ENCODE measurements at places on chromosomes 12 and 14.

GRCh38 chr12:89977405-89978085 is 268.9 kb upstream of the ATP2B1 start:
- peak; percentile 18 for DNase-seq

DNA sequence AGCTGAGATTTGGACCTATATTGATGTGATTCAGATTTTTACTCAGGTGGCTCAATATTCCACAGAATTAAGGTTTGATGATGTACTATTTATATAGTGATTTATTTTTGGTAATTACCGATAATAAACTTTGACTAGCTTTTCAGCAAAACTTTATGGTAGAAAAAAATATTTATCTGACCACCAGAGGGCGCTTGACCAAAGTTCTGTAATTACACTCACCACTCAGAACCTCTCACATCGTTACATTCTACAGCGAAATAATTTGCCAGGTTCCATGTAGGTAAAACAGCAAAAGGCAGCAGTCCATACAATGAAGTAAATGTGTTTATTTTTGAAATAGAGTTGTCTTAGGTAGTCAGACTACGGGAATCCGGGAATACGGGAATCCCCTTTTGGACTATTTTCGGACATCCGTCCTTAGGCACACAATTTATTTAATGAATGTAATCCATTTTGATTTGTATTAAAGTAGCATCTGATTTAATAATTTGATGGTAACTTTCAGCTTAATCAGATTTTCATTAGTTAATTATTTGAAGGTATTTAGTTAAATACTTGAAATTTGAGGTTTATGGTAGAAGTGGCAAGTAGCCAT is 143.0 kb upstream of the DDHD1 start:
- peak; percentile 49 for DNase-seq

DNA sequence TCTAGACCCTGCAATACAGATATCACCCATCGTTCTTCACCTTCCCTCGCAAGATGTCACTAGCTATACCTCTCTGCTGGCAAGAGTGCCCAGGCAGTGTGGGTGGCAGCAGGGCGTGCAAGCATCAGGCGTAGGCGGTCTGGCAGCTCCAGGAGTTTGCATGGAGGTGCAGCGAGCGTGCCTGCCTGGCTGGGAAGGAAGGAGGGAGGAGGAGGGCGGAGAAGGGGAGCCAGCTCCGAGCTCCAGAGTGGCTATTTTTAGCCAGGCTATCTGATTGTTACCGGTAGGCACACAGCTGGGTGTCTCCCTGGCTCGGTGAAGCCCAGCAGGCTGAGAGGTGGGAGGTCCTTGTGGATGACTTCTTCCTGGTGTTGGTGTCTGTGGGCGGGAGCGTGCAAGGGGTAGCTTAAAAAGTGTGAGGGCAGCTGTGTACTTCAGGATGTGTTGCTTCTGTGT is 6.2 kb downstream of the FOXJ2 start:
- DNase-seq: peak; percentile 93

GRCh38 chr14:48970943-48971342 is 615.2 kb downstream of the RPS29 start:
- DNase-seq: no peak

DNA sequence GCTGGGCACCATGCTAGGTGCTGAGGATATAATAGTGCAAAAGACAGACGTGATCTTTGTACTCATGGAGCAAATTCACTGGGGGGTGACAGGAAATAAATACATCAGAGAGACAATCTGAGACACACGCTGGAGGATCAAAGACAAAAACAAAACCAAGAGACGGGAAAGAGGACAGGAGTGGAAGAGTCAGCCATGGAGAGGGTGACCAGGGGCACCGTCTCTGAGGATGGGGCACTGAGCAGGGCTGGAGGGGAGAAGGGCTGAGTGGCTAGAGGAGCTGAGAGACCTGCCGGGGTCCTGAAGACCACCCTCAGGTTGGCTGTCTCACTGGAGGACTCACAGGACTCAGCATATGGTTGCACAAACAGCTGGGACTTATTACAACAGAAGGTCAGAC is 81.9 kb downstream of the TMEM132D start:
- no peak for DNase-seq

- no peak for DNase-seq
Measured at GRCh38 chr12:119341020-119341419, 6.5 kb downstream of the CCDC60 start.

DNA sequence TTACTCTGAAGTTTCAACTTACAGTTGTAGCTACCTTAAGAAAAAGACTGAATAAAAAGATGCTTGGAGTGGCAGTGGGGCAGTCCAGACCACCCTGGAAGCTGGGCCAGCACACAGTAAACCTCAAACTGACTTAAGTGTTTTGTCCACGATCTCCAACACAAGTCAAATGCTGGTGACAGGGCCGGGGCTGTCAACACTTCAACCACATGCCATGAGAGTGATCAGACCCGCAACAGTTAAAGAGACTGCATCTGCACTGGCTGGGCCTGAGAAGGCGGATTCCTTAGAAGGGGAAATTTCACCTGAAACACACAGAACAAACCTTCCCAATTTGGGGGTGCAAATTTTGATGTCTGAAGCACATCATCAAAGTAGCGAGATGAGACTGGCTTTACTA is 223.5 kb upstream of the CAND1 start:
- DNase-seq: no peak

DNA sequence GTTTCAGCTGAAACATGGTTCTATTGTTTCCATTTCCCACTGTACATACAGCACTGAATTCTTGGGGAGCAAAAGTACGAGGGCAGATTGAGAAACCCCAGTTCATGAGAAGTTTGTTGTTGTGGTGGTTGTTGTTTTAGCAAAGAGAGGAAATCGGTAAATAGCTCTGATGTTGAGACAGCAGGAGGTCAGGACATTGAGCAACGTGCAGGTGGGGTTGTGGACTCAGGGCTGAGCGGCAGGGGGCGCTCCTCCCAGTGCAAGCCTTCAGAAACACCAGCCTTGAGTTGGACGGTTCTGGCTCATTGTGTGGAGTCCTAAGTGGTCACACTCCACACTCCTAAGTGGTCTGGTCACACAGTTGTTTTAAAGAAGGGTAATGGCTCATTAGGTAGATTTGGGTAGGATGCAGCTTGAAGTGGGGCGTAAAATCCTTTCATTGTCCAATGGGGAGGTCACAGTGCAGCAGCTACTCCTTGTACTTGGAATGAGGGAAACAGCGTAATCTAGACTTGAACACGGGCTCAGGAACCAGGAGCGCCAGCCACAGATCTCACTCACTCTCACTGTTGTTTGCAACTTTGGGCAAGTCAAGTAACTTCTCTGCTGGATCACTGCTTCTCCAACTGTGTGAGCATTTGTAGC is 14.5 kb upstream of the PWP1 start:
- DNase-seq: peak; percentile 61

GRCh38 chr12:108888031-108888430 is 8.1 kb downstream of the DAO start:
- DNase-seq: peak; percentile 27

DNA sequence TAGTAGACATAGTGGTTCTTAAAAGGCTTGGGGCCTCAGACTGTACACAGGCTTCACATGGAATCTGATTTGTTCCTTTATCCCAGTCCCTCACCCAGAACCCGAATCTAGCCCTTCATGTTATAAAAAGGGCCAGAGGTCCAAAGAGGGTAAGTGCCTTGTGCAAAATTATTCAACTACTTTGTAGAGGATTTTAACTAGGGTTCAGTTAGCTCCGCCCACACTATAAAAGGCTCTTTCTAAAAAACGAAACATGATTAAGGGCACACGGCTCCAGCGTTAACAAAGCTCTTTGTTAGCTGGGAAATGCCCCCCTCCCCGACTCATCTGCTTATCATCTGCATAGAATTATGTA is 3.2 kb upstream of the SOCS2 start:
- DNase-seq: no peak

Measured in NCI-H69 (cell line).